ENCODE measurements at places on chromosomes 5 and 9.

- no peak for DNase-seq
Measured at GRCh38 chr5:60163762-60164161, 270.2 kb upstream of the PDE4D start.

DNA sequence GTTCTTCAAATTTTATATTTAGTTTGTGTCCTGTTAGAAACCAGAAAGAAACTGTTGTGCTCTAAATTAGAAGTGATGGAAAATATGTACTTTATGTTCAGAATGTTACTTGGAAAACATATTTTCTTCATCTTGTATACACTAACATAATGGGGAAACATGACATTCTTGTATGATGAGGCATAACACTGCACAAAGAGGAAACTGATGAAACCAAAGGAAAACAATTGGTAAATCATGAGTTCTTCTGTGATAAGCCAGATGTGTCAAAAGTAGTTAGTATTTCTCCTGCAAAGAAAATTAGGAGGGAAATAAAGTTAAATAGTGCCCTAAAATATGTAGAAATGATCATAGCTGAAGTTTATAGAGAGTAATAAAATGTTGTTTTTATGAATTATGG is 111.1 kb upstream of the FBN2 start:
- no peak for DNase-seq

DNA sequence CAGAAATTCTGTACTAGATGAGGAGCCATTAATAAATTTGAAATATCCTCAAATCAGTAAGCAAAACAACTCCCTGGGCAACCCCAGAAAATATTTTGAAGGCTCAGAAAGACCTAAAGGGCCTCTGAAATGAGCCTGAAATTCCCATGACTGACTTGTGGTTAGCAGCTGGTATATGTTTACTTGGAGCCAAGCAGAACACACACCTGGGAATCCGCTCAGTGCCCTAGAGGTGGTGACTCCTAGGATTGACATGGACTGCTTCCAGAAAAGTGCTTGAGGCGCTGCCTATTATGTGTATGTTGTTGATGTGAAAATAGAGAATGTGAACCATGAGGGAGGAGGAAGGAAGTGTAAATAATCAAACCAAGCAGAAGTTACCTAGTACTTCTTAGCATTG is 14.7 kb downstream of the RFK start:
- DNase-seq = peak; percentile 76

GRCh38 chr5:124045412-124045811 is 533.4 kb downstream of the CSNK1G3 start:
- no peak for DNase-seq

Data from NCI-H774 (cell line).